G401 (cell line): ENCODE measurements at places on chromosomes 4 and X. TPM values are rescaled to one million over a fixed set of nuclear protein-coding genes. Genes with fewer than 3 reads are reported as not detected.
A peak's percentile ranks its signal among the peaks of the same experiment; 100 is the strongest.

SCLT1 gene
- 10.7 and 15.8 TPM in 2 replicates for total RNA-seq

GRCh38 chrX:102866981-102867656, 70.0 kb upstream of the RAB40AL start:
- no peak for DNase-seq

SYNPO2 gene
- not detected in 2 replicates for total RNA-seq

DNA sequence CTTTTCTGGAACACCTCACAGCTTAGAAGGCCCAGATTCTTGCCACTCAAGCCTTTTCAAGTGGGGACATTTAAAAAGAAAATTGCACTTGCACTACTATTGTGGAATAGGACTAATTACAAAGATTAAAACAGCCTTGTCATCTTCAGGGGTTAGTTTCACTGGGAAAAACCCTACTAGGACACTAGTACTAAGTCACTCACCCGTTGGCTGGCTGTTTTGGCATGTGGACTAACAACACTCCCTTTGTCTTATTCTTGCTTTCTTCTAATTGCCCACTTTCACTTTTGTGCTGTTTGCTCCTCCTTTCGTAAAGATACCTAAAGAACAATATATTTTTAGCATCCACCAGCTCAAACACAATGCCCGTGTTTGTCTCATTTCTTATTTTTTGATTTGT, 200.9 kb upstream of the MID1 start:
- no peak for DNase-seq

CT45A8 gene
- not detected in 2 replicates for total RNA-seq

DNA sequence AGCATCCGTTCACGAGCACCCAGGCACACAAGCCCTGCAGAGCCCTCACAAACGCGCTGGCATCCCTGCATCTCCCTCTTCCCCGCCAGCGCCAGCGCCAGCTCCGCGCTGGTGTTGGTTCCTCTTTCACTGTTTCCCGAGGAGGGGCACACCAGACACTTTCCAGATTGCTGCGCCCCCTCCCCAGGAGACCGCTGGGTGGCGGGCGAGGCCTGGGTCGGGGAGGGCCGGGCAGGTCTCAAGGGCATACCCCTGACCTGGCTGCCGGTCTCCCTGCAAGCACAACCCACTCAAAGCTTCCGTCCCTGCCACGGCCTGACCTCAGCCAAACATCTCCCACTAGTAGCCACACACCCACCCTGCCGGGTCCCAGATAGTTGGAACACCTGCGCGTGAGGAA, 2.2 kb upstream of the NKX1-1 start:
- DNase-seq: no peak

- DNase-seq: peak; percentile 69
These were observed 7.1 kb upstream of the RGS12 start for GRCh38 chr4:3285558-3286334.

DNA sequence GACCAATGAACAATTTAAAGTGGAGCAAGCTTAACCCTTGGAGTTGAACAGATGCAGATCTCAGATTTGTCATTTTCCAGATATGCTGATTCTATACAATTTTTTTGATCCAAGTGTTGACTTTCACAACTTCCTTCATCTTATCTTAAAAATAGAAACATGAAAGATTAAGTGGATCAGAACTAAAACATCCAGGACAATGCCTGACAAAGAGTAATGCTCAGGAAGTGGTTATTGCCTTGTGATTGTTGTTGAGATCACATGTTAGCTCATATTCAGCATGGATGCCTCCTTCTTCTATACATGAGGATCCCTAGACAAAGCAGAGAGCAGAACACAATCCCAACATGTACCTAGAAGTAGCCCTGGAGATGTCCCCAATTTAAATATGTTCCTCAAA, 160.9 kb downstream of the PPARGC1A start:
- DNase-seq: no peak

- no peak for DNase-seq
These were observed 192.4 kb upstream of the RPL34 start for GRCh38 chr4:108427946-108428485.

DNA sequence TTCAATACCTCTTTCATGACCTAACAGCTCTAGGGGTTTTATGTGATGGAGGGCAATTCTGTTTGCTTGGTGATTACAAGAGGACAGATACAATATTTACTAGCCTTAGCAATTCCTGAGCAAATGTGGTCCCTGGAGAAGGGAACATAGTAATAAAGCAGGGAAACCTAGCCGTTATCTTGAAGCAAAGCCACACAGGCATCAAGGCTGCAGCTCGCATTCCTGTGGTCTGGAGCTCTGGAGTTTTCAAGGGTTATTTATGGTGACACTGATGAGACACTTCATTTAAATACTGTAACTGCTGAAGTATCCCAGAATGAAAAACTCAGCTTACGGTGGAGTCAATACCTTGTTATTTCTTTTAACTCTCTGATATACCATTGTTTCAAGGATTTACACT, 66.8 kb downstream of the AFF2 start:
- DNase-seq: no peak

JCHAIN gene
- total RNA-seq: not detected in 2 replicates

DNA sequence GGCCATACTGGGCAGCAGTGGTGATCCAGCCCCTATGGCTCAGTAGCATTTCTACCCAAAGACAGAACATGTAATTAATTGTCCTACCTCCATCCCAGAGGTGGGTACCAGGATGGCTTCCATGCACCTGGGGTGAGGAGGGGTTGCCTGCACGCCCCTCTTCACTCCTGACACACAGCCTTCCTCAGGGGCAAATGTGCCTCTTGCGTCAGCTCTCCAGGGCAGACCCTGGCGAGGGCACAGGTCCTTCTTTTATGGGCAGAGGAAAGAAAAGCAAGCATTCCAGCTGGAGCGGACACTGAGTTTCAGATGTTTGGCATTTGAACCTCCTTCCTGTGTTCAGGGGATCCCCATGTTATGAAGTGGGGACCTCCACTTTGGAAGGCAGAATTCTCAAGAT, 95.6 kb downstream of the PHKA2 start:
- DNase-seq: no peak

DNA sequence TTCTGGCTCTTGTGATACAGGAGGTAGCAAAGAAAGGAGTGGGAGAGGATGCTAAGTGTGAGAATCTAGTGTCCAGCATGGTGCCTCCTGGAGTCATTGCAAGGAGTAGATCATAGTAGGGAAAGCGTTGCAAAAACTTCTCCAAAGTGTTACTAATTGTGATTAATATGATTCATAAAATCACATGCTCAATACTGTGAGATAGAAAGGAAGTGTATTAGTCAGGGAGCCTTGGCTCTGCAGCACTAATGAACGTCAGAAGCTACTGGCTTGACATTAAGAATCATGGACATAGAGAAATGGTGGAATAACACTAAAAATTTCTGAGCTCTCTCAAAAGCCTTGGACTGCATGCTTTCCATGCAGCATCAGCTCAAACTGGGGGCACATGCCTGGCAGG, 299.1 kb downstream of the EVC2 start:
- no peak for DNase-seq

- no peak for DNase-seq
These were observed 99.3 kb upstream of the PRKG2 start for GRCh38 chr4:81314196-81314896.

TNMD gene
- total RNA-seq: 3.6 TPM in 1 of 2 replicates, not detected in the other

DNA sequence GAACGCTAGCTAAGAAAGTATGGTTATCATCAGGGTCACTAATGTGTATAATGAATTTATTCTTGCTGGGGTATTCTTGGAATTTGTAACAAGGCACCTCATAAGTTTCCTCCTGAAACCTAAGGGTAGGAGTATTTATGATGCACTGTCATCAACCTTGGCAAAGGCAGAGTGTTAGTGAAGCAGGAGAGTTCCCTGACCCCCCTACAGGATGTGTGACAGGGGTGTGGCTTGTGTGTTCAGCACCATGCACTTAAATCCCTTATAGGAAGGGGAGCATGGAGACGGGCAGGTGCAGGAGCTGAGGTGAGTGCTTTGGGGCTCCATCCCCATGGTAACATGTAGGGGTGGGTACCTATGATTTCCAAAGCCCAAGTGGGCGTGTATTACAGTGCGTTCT, 237.7 kb downstream of the GALNTL6 start:
- no peak for DNase-seq

DNA sequence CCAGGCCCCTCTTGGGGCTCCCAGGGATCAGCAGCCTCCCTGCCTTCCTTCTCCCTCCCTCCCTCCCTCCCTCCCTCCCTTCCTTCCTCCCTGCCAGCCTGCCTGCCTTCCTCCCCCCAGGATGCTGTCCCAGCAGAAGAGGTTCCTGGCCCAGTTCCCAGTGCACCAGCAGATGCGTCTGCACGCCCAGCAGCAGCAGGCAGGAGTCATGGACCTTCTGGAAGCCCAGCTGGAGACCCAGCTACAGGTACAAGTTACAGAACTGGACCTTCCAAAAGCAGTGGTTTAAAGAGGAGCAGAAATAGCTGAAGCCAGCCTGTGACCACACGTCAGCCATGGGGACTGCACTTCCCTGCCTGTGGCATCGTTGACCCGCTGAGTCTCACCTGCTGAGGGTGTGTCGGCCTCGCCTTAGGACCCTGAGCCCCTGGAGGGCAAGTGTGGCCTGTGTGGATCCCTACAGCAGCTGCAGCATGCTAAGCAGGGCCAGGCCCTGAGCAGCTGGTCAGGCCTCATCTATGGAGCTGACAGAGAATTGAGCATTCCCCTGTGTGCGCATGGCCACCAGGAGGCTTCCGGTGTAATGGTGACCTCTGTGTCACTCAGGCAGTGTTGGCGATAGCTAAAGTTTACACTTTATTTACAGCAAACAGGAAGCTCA, 84.7 kb downstream of the CRMP1 start:
- no peak for DNase-seq

GRCh38 chrX:118714521-118714920, 12.9 kb upstream of the IL13RA1 start:
- DNase-seq: no peak

DNA sequence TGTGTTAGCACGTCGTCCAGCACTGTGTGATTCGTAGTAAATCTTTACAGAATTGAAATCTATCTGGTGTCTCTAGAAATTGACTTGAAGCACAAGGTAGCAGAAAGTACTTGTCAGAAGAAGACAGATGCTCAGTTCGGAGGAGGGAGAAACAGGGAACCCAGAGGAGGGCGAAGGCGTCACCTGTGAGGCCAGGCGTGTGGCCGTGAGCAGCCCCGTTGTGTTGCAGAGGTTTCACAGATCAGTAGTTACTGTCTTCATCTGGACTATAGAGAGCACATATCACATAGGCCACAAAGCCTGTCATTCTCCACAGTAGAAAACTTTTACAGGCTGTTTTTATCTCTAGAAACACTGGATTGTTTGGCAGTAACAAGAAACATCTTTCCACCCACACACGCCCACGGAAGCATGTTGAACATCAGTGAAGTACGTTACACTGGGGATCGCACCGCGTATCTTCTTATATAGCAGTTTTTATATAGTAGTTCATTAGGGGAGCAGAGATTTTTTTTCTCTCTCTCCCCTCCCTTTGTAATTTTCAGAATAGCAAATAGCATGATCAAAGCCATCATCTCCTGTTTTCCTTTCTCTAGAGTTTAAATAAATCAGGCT, 48.1 kb upstream of the TLR3 start:
- peak; percentile 17 for DNase-seq

DNA sequence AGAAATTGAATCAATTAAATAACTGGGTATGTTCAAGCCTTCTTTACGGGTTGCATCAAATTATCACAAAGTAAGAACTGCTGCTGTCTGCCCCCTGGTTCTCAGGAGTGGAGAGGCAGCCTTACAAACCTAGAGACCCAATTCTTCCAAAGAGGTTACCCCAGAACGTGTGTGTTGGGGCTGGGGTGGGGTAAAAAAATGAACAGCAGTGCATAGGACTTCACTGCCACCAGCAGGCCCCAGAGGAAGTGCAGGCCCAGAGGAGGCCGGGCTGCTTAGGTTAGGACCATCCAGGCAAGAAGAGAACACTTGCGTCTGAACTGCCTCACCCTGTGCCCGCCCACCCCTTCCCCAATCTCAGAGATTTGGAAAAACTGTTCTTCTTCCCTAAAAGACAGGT, 1.5 kb upstream of the NWD2 start:
- no peak for DNase-seq

GRCh38 chrX:119399772-119400101, 601 bp downstream of the SLC25A43 start:
- DNase-seq: peak; percentile 30

SPATA18 gene
- 0.37 TPM in 1 of 2 replicates, not detected in the other for total RNA-seq

- DNase-seq: no peak
These were observed 1.1 kb downstream of the PDE6B start for GRCh38 chr4:626201-627091.

GRCh38 chr4:180455226-180455625, 1788.0 kb upstream of the TENM3 start:
- no peak for DNase-seq

- no peak for DNase-seq
These were observed 98.9 kb downstream of the GATB start for GRCh38 chr4:151661873-151662272.

ENPEP gene
- total RNA-seq: not detected in 2 replicates

GRCh38 chr4:5292101-5292500, 240.8 kb downstream of the STK32B start:
- no peak for DNase-seq

COX7B2 gene
- total RNA-seq: not detected in 2 replicates

DNA sequence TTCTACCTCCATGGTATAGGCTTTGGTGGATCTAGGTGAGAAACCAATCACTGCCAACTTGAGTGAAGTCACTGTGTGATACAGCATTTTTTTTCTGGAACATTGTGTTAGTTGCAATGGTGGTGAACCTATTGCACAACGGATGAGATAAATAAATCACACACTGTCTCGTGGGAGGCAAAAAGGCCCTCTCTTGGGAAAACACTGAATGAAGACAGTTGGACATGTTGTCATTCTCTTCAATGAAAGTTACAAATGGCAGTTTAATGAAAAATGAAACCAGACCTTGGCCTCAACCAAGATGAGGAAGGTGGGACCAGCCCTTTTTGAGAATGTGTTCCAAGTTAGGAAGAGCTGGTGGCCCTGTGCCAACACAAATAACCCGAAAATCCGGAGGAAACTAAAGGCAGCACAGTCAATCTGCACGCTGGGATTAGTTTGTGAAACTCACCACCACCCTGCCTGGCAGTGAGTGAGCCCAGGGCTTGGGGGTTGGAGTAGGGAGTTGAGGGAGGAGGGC, 5.4 kb upstream of the ADGRG2 start:
- no peak for DNase-seq

DNA sequence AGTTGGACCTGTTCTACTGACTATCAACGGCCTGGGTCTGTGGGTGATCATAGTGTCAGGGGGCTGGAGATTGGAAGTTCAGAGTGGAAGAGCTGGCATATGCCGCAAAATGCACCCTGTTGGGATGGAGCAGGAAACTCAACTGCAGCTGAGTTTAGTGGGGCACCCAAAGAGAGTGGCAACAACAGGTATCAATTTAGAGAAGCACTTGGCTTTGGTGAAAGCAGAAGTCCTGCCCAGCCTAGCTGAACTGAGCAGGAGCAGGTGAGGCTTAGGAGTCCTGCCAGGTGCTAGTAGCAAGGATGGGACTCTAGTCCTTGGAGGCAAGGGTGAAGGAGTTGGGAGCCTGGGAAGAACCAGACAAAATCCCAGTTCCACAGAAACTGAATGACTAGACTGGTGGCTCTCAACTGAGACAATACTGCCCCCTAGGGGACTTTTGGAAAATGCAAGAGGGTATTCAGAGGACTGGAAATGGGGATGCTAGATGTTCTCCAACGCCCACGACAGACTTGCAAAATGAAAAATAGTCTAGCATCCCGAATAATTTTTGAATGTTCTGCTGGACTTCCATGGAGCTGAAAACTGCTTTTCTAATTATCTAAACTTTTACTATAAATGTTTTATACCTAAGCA, 49.4 kb downstream of the RTL9 start:
- peak; percentile 57 for DNase-seq
